ENCODE measurements at places on chromosomes 1 and 21.

GRCh38 chr1:224106568-224107281 lies 7.2 kb upstream of the FBXO28 start:
- DNase-seq = peak; percentile 41

GRCh38 chr1:182121787-182122186 lies 60.3 kb upstream of the ZNF648 start:
- no peak for DNase-seq

GRCh38 chr1:201290551-201290950 lies 7.2 kb downstream of the PKP1 start:
- no peak for DNase-seq

- DNase-seq = no peak
These were observed 7.0 kb upstream of the TFF1 start for GRCh38 chr21:42373196-42373907.

- DNase-seq = no peak
These were observed 870 bp downstream of the KRTAP10-8 start for GRCh38 chr21:44612669-44613229.

DNA sequence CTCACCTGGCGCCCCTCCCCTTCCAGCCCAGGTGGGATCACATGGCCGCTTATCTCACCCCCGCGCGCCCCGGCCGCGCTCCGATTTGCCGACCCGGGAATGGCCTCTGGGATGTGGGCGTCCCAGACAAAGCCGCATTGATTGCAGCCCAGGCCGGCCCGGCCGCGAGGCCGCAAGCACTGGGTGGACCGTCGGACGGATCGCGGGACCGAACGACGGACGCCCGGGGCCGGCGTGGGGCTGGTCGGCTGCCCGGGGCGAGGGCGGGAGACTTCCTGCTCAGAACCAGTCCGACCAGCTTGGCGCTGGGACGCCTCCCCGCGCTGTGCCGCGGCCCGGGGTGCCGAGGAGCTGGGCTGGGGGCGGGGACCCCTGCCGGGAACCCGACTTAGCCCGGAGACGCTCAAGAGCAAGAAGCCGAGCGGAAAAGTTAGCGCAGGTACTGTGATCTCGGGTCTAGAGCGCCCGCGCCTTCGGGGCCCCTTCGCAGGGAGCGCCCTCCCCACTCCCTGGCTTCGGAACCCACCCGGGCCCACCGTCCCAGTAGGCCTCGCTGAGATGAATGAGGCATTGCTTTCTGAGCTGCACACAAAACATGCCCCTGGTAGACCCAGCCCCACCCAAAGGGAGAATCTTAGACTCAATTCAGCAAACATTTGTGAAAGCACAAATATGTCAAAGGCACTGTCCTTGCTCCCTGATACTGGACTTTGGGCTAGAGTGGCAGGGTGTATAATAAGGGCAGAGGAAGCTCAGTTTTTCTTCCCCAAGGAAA lies 415 bp upstream of the LAD1 start:
- DNase-seq = no peak

DNA sequence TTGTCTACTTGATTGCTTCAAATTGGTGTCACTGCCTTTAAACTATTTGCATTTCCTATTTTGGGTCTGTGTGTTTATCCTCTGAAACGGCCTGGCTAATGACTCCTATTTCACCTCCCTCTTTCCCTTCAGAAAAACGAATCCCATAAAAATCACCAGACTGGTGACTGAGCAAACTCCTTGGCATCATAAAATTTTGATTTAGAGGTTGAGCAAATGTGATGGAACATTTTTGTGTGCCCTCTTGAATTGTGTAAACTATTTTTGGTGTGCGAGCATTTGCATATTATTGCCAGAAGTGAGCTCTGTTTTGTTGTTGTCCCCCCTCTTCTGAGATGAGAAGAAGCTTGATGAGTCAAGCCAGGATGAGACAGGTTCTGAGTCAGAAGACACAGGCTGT lies 316.1 kb downstream of the AJAP1 start:
- no peak for DNase-seq

DNA sequence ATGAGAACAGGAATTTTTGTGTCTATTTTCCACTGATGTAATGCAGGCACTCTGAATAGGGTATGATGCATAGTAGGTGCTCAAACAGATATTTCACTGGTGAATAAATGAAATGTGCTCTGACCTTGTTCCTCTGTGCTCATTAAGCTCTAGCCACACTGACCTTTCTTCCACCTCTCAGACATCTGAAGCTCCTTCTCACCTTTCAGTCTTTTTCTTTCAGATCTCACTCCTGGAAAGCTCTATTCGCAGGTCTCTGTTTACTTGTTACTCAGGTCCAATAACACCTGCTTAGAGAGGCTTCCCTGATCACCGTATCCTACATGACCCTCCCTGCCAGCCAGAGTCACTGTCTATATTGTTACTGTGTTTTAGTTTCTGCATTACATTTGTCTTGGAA lies 59.2 kb upstream of the IVNS1ABP start:
- no peak for DNase-seq

- DNase-seq = peak; percentile 17
These were observed 351 bp downstream of the MIXL1 start for GRCh38 chr1:226223786-226224244.

DNA sequence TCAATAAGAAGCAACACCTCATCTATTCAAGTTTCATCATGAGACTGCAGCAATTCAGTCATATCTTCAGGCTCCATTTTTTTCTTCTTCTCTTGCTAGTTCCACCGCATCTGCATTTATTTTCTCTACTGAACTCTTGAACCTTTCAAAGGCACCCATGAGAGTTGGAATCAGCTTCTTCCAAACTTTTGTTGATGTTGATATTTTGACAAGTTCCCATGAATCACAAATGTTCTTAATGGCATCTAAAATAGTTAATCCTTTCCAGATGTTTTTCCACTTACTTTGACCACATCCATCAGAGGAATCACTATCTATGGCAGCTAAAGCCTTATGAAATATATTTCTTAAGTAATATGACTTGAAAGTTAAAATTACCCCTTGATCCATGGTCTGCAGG lies 434.3 kb downstream of the GPATCH2 start:
- DNase-seq = no peak

- peak; percentile 59 for DNase-seq
These were observed 643 bp downstream of the CFAP298 start for GRCh38 chr21:32611471-32611997.
